ENCODE measurements at places on chromosomes 4 and X. TPM values are rescaled to one million over a fixed set of nuclear protein-coding genes. Genes with fewer than 3 reads are reported as not detected.

DIPK2B gene
- total RNA-seq = 0.53 TPM

BMP3 gene
- under 0.01 TPM for total RNA-seq

FAM9B gene
- not detected for total RNA-seq

CTAG1A gene
- not detected for total RNA-seq

KCND1 gene
- total RNA-seq = 0.56 TPM

POU3F4 gene
- total RNA-seq = under 0.01 TPM

GPC4 gene
- 1.1 TPM for total RNA-seq

TKTL2 gene
- not detected for total RNA-seq

TRPC3 gene
- total RNA-seq = under 0.01 TPM

SPP1 gene
- not detected for total RNA-seq

FANCB gene
- 6.5 TPM for total RNA-seq

TBX22 gene
- total RNA-seq = not detected

MYL5 gene
- total RNA-seq = 27.5 TPM

DUSP9 gene
- total RNA-seq = not detected

MTNR1A gene
- not detected for total RNA-seq

SLC6A14 gene
- not detected for total RNA-seq

TCP11X2 gene
- not detected for total RNA-seq

TEX13C gene
- not detected for total RNA-seq

PNMA5 gene
- not detected for total RNA-seq

All from aortic smooth muscle cell (primary cell).